ENCODE measurements at places on chromosomes 6 and 20.
A peak's percentile ranks its signal among the peaks of the same experiment; 100 is the strongest.

- DNase-seq, result no peak
These were observed 24.0 kb upstream of the SERINC1 start for GRCh38 chr6:122495612-122496011.

DNA sequence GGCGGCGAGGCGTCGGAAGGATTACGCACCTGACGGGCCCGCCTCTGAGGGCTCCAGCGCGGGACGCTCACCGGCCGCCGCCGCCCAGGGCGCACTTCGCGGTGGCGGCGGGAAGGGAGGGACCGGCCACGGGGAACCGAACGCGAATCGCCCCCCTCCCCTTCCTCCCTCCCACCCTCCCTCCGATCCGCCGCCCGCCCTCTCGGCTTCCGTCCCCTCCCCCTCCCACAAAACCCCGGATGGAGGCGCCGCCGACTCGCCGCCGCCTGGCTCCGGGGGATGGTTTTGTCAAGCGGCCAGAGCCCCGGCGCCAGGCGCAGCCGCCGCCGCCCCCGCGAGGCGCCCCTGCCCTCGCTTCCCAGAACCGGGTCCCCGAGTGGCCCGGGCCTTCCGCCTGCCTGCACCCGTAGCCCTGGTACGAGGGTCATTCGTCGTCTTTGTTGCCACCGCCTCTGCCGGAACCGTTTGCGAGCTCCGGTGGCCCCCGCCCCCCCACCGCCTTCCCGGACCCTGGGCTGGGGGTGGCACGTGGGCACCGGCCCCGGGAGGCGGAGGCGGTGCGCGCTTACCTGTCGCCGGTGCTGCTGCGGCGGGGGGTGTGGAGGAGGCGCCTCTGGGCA, 398 bp downstream of the ZBTB2 start:
- peak; percentile 57 for DNase-seq

DNA sequence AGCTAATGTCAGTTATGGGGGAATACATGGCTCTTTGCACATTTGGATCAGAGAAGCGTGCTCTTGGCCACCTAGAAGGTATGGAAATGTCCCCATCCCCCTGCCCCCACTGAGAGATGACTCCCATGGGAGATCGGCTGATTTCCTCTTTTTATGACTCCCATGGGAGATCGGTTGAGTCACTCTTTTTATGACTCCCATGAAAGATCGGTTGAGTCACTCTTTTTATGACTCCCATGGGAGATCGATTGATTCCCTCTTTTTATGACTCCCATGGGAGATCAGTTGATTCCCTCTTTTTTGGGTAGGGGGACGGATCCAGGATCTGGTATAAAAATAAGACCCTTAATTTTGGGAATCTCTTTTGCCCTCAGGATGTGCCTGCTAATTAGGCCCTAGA, 10.3 kb upstream of the TAAR9 start:
- DNase-seq, result no peak

DNA sequence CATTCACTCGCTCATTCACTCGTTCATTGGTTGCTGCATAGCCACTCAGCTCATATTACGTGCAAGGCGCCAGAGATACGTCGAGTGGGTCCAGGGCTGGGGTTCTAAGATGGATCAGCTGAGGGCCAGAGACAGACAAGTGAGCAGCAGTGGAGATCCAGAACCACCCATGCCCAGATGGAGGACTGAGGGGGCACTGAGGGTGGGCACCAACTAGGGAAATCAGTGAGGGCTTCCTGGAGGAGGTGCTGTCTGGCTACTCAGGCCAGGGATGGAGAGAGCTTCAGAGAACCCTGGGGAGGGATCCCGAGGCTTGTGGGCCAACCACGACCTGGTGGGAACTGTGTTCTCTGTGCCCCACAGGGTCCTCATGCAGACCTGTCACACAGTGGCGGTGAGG, 364 bp upstream of the SPDEF start:
- no peak for DNase-seq

- DNase-seq, result no peak
These were observed 64.9 kb upstream of the DDR1 start for GRCh38 chr6:30819297-30819917.

GRCh38 chr20:48184229-48184628, 398.9 kb upstream of the SULF2 start:
- DNase-seq, result no peak

DNA sequence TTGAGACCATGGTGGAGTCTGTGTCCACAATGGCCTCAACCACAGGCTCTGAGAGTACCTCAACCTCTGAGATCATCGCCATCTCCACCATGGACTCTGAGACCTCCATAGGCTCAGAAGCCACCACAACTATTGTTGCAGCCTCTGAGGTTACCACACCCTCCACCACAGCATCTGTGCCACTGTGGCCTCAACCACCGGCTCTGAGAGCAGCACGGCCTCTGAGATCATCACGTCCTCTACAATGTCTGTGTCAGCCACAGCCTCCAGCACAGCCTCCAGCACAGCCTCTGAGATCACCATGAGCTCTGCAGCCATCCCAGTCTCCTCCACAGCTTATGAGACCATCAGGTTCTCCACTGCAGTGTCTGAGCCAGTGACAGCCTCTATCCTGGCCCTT, 19.4 kb upstream of the MUC21 start:
- no peak for DNase-seq

DNA sequence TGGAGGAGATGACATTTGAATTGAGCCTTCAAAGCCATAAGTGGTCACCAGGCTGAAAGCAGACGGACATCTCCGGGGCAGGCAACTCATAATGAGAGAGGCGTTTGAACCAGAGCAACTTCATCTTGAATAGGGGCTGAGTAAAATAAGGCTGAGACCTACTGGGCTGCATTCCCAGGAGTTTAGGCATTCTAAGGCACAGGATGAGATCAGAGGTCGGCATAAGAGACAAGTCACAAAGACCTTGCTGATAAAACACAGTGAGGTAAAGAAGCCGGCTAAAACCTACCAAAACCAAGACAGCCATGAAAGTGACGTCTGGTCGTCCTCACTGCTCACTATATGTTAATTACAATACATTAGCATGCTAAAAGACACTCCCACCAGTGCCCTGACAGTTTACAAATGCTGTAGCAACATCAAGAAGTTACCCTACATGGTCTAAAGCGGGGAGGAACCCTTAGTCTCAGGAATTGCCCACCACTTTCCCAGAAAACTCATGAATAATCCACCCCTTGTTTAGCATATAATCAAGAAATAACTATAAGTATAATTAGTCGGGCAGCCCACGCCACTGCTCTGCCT, 194.7 kb upstream of the SOX4 start:
- DNase-seq, result no peak

- DNase-seq, result no peak
These were observed 11.9 kb upstream of the RBBP8NL start for GRCh38 chr20:62439218-62439617.

DNA sequence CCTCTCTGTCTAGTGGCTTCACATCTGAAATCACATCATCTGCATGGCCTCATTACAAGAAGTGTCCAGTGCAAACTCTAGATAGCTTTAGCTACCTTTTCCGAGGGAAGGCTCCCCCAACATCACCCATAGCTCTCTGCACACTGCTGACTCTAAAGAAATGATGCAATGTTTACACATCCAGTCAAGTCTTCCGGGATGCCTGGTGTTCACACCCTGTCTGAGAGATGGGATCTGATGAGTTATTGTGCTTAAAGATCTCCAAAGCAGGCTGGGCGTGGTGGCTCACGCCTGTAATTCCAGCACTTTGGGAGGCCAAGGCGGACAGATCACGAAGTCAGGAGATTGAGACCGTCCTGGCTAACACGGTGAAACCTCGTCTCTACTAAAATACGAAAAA, 404.6 kb upstream of the IRAK1BP1 start:
- no peak for DNase-seq

DNA sequence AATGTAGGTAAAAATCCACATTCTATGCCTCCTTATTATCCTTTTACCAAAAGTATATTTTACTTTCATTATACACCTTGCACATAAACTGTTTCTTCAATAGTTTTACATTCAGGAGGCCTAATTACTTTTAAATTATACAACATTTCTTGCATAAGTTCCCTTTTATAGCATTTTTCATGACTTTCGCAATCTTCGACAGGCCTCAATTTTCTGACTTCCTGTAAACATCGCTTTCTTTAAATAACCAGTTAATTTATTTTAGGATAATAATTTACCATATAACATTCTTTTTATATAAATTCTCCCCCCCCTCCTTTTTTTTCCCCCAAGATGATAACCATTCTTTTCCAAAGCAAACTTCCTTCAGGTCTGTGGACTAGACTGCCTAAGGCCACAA, 9.2 kb downstream of the SLC35A1 start:
- DNase-seq, result no peak

DNA sequence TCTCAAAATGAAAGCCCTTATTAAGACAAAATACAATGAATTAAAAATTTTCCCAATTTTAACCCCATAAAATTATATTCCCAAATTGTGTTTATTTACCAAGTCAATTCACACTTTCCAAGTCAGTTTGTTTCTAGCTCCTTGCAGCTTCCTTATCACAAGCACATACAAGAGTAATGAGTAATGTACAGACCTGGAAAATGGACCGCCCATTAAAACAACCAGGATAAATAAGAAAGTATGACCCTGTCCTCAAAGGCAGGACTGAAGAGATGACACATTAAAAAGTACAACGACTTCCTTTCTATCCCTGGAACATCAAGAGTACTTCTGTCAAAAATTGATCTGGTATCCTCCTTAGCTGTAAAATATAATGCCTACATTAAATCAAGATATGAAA, 47.1 kb upstream of the TMX4 start:
- no peak for DNase-seq

- no peak for DNase-seq
These were observed 36.5 kb upstream of the PSMF1 start for GRCh38 chr20:1081891-1082290.

DNA sequence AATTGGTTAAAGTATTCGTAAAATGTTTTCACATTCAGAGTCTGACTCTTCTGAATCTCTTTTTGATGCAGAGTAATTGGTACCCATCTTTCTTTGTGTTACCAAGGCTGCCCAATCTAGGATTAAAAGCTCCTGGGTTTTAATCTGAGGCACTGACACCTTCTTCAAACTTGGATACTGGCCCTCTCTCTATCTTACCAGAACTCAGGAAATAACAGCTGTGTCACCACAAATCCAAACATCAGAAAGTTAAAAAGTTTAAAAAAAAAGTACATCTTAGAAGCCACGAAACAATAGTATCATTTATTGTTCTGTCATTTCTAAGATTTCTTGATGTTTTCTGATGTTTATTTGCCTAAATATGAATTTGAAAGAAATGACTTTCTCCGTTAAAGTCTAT, 255.5 kb upstream of the RUNX2 start:
- no peak for DNase-seq

DNA sequence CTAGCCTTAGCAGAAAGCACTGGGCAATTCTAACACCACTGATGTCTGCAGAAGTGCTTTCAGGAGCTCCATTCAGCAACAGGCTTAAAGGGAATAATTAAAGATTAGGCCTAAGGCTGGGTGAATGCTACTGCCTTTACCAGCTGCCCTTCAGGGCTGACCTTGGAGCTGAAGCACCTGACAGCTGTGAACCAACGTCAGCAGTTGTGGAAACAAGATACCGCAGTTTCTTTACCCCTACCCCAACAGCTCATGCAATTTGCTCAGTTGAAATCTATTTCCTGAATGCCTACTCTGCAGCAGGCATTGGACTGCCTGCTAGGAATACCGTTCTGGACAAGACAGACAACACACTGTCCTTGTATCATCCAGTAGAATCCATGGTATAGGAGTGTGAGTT, 51.5 kb upstream of the ADTRP start:
- DNase-seq, result no peak

DNA sequence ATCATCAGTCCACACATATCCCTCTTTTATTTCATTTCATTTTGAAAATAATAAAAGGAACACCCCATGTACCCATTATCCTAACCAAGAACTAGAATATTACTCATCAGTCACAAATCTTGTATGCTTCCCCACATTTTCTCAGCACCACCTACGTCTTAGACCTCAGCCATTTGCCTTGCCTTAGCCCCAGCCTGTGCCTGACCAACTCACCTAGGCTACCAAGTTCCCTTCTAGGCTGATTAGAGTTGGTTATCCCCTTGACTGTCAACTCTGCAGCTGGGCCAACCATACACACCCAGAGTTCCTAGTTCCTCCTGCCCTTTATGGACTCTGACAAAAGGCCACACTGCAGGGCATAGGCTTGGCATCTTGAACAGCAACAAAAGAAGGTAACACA, 33.4 kb upstream of the IPCEF1 start:
- no peak for DNase-seq

DNA sequence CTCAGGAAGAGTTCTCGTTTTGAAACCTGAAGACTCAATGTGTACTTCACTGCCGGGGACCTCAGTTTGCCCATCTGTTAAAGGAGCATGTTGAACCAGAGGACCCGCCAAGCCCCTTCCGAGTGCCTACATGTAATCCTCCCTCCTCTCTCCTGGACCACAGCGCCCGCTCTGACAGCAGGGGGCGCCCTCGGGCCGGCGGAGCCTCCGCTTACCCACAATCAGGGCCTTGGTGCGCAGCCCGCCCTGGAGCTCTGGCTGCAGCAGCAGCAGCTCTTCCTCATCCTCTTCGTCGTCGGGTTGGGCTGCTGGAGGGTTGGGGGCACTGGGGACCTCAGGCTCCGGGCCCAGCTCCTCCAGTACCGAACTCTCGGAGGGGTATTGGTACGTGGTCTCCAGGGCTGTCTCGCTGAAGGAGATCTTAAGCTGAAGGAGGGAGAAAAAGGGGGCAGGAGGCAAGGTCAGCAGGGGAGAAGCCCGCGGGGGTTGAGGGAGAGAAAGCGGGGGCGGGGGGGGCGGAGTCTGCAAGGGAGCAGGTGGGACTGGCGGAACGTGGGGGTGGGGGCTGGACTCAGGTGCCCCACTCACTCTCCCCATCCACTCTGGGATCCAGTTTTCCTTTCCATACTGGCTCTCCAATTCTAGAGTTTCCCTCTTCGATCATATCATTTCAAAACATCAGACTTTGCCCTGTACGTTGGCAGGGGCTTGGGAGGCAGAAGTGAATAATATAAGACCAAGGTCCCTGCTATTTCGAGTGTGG, 6.3 kb upstream of the DHX16 start:
- peak; percentile 70 for DNase-seq

- no peak for DNase-seq
These were observed 102.3 kb downstream of the EDN3 start for GRCh38 chr20:59402681-59403080.

GRCh38 chr20:46799781-46800408, 90.4 kb downstream of the SLC2A10 start:
- DNase-seq, result peak; percentile 35

DNA sequence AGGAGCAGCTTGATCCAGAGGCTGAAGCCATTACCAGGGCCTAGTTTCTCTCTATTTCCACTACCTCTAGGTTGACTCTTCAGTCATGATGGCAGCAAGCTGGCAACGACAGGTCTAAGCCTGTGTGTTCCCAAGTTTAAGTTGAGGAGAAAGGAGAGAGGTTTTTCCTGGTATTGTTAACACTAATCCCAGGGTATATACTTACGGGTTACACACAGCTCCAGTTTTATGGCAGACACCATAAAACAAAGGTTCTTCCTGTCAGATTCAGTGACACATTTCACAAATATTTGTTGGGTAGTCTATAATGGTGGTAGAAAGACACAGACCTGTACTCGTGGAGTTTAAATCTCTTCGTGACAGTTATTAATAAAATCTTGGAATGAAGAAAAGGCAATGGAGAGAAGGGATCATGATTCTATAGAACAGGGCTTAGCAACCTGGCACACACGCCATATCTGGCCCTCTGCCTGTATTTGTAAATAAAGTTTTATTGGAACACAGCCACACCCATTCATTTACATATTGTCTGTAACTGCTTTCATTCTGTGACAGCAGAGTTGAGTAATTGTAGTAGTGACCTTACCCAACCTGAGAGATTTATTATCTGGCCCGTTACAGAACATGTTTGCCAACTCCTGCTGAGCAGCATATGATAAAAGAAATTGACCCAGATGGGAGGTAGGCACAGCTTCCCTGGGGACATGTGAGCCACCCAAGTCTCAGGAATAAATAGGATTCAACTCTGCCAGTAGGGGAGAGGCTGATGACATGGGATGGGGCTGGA, 323.3 kb downstream of the CDH4 start:
- no peak for DNase-seq
